ENCODE measurements at places on chromosomes 6 and 20.
A peak's percentile ranks its signal among the peaks of the same experiment; 100 is the strongest.

GRCh38 chr6:90643381-90643780, 56.5 kb upstream of the MAP3K7 start:
- no peak for DNase-seq

DNA sequence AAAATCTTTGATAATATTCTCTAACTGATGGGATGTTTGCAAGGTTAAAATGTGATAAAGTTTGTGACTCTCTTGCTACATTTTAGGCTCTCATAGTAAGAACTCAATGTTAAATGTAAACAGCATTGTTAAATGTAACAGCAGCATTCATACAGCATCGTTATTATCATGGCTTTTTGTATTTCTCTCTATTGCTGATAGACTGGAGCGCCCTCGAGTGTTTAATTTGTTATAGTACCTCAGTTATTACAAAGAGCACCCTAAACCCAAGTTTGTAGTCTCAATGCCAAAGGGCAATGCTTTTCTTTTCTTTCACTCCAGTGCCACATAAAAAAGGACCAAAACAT, 14.9 kb upstream of the TTPAL start:
- peak; percentile 47 for DNase-seq

- no peak for DNase-seq
Measured at GRCh38 chr20:18585134-18585533, 2.7 kb upstream of the DTD1 start.

DNA sequence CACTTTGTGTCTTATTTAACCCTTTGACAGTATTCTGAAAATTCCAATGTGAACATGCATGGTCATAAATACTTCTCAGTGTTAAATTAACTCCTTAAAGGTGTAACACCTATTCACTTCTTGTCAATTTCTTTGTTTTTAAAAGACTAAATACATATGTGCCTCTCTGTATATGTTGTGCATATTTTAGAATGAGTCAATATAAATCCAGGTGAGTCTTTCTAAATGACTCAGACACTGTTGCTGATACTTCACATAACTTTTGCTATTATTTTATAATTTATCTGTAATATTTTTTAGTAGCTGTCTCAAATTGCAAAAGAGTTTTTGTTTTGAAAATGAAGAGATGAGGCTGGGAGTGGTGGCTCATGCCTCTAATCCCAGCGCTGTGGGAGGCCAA, 36.0 kb downstream of the TIAM2 start:
- no peak for DNase-seq

DNA sequence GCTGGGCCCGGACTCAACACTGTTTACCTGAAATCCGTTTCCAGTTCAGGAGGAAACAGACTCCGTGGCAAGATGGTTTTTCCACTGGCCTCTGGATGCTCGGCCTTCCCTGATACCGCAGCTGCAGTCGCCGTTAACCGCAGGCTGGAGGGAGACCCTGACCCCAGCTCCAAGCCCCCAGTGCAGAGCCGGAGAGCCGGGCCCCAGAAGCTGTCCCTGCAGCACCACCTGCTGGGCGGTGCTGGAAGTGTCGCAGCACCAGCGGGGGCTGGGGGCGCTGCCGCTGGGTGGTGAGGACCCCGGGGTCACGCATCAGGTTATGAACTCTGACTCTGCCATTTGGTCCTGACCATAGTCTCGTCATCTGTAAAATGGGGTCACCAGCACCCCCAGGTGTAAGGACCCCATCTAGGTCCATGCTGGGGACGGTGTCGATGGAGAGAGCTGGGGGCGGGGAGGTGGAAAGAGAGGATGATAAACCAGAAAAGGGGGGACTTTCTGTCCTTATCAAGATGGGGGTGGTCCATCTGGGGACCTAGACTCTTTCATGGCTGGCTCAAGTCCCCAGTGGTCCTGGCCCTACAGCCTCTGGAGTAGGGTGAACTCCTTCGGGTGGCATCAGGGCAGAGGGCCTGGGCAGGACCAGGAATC, 20.8 kb upstream of the CHRNA4 start:
- DNase-seq, result peak; percentile 28

DNA sequence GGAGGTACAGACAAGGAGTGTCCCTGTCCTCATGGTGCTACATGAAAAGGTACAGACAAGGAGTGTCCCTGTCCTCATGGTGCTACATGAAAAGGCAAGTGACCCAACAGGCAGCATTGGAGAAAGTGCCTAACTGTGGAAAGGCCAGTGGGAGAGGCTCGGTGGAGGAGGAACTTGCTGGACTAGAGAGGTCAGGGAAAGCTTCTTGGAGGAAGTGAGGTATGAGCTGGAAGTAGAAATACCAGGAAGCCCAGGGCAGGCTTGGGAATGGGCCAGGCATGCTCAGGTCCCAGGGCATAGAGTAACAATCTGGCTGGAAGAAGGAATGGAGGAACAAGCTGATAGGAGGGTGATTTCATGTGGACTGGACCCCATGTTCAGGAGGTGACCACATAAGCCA, 59.8 kb upstream of the FNDC1 start:
- no peak for DNase-seq

DNA sequence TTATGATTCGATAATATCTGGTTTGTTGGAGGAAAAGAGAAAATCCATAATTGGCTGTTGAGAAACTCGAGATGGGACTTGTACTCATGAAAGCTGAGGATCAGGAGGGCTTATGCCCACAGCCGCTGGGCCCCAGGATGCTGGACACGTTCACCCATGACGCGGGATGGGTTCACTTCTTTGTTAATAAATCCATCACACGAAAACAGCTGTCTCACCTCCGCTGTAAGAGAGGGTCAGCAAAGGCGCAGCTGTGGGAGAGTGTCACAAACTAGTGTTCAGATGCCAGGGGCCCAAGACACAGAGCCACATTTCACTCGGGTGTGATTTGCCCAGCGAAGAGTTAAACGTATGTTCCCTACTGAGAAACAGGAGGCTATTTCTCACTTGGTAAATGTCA, 315.1 kb downstream of the THBS2 start:
- DNase-seq, result no peak

DNA sequence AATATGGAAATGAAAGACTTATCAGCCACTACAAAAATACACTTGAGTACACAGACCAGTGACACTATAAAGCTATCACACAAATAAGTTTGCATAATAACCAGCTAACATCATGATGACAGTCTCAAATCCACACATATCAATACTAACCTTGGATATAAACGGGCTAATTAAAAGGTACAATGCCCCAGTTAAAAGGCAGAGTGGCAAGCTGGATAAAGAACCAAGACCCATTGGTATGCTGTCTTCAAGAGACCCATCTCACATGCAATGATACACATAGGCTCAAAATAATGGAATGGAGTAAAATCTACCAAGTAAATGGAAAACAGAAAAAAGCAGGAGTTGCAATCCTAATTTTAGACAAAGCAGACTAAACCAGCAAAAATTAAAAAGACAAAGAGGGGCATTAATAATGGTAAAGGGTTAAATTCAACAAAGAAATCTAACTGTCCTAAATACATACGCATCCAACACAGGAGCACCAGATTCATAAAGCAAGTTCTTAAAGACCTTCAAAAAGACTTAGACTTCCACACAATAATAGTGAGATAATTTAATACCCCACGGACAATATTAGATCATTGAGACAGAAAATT, 163.3 kb downstream of the CD24 start:
- DNase-seq, result no peak

- no peak for DNase-seq
Measured at GRCh38 chr6:26578279-26578678, 18.5 kb upstream of the ABT1 start.

GRCh38 chr6:26022132-26022472, 59.5 kb downstream of the TRIM38 start:
- DNase-seq, result peak; percentile 92

DNA sequence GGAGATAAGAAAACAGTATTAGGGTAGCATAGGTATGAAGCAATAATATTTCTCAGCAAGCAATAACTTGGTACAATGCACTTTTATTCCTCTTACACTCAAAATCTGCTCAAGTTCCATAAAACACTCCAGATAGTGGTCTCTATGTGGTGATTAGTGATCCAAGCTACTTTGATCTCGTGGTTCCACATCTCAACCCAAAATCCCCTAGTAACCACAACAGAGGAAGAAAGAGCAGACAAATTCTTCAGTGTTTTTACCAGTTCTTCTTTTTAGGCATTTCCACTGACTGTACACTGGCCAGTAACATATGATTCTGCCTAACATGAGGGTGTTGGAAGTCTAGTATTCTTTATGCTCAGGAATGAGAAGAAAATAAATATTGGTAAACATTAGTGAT, 309.0 kb upstream of the PTCHD4 start:
- no peak for DNase-seq

DNA sequence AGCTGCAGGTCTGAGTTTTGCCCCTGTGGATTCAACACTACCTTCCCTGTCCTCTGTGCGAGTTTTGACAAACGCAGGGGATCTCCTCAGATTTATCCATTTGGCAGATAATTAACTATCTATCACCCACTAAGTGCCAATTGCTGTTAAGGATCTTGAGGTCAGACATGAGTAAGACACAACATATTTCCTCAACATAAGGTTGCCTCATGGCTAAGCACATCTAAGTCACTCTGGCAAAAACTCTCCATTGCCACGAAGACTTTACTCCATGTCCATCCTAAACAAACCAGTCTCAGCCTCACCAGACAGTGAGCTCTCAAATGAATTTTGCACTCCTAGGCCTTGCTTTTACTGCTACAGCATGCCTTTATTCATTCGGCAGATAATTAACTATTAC, 408.4 kb downstream of the MAFB start:
- no peak for DNase-seq
